Activated naive CD8-positive, alpha-beta T cell treated with anti-CD3 and anti-CD28 coated beads for 36 hours (primary cell): ENCODE measurements at places on chromosomes 7 and 10. TPM values are rescaled to one million over a fixed set of nuclear protein-coding genes. Genes with fewer than 3 reads are reported as not detected.

DNA sequence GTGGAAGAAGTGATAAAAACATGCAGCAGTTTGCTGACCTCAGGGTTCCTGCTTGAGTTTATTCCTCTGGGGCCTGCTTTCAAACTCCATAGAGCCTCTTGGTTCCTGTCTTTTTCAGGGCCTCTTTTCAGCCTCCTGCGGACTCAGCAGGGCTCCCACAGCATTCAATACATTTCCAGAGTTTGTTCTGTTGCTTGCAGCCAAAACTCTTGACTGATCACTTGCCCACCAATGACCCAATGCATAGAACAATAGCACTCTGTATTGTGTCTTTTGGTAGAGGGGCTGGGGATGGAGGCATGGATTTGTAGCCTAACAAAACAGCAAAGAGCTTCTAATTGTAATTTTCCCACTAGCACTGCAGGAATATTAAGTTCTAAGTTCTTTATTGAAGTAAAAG, 50.8 kb upstream of the CREB5 start:
- DNase-seq: no peak

- no peak for DNase-seq
These were observed 68.8 kb downstream of the PCGF5 start for GRCh38 chr10:91289305-91289704.

DNA sequence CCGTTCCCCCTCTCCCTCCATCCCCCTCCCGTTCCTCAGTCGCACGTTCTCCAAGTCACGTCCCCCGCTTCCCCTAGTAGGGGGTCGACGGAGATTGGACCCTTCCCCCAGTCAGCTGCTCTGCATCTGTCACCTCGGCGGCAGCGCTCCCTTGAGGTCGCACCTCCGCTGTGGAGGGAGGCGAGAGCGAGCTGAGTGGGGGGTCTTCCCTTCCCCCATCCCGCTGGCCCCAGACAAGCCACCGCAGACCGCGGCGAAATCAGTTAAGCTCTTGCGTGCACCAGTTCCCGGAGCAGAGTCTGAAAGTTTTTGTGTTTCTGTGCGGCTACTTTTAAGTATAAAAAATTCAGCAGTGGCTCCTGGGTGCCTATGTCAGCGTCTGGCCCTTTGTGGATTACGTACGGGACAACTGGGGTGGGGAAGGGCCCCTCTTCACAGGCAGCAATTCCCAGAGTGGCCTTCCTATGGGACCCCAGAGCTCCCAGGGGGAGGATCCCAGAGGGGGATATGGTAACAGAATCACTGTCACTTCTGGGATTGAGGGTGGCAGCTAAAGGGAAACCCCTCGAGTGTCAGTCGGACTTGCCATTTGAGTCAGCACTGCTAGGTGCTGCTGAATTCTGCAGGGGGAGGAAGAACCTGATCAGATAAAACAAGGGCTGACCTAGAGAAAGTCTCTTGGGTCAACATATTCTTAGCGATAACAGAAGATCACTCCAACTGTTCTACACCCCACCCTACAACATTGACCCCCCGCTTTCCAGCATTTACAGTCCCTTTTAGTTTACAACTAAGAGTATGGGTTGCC, 12.5 kb upstream of the DDIT4 start:
- DNase-seq: peak; percentile 83

The CUTC gene
- 36.1 TPM for total RNA-seq

- peak; percentile 78 for DNase-seq
These were observed 104.5 kb upstream of the ZPBP start for GRCh38 chr7:50197549-50197948.

GRCh38 chr10:12643279-12643678, 293.9 kb downstream of the CAMK1D start:
- no peak for DNase-seq

DNA sequence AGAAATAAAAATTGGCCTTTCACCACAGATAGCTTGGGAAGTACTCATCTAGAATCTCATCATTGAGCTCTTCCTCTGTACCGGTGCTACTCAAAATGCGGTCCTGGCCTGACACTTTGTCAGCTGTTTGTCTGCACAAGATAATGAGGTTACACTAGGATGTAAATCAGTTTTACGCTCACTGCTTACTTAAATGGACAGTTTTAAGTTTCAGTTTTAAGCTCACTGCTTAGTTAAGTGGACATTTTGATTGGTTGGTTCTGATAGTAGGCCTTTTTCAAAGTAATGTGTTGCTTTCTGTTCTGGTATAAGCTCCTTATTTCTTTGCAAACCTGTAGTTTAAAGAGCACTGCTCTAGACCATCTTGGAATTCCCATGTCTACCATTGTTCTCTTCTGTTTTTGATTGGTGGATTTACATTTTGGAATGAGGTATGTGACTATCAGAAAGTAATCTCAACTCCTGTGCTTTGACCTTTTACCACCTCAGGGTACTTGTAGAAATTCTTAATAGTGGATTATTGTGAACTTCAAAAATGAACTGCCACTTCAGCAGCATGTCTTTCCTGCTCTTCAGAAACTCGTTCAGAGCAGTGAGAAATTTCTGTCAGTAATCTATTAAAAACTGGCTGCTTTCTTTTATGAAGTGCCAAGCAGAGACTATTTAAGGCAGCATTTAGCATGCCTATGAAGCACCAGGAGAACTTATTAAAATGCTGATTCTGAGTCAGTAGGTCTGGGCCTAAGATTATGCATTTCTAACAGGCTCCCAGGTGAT, 55.0 kb downstream of the C1GALT1 start:
- DNase-seq: no peak

DNA sequence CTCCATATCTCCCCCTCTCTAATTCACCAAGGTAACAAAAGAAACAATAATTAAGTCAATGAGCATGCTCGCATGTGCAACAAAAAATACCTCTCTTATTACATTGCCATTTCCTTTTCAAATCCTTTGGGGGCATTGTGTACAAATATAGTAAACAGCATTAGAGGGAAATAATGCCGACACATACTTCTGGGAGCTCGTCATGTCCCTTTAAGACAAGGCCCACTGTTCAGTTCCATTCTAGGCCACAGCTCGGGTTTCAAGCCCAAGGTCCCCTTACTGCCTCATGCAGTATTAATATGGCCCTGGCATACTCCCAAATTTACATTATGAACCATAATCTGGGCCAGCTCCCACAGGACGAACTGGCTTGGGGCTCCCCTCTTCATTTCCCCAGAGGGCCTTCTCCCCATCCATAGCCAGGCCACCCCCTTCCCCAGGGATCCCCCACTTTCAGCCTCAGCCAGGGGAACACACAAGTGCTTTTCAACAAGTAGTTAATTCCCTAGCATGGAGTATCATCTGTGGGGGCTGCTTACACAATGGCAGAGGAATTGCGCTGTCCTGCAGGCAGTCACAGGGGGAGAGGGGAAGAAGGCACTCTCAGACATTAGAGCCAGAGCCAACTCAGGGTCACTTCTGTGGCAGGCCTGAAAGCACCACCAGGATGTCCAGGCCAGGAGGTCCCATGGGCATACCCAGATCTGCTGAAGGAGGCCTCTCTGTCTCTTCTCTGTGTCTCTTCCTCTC, 110.6 kb downstream of the KCNMA1 start:
- DNase-seq: no peak

The PLA2G12B gene
- total RNA-seq: not detected

The HNRNPA2B1 gene
- 975 TPM for total RNA-seq

DNA sequence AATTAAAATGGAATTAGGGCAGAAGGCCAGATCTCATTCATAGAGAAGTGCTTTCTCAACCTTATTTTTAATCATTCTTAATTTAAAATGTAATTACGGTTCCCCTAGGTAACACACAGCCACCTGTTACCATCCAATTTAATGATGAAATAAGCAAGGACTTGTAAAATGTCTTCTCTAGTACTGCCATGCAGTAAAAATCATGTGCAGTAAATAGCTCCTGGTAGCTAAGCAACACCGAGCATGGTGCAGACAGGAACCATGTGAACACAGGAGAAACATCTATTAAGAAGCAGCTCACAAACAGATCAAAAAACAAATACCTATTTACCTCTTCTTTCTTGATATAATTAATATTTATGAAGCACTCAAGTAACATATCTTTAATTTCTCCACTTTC, 15.1 kb downstream of the NCAPG2 start:
- no peak for DNase-seq

The C7orf57 gene
- 1.1 TPM for total RNA-seq

DNA sequence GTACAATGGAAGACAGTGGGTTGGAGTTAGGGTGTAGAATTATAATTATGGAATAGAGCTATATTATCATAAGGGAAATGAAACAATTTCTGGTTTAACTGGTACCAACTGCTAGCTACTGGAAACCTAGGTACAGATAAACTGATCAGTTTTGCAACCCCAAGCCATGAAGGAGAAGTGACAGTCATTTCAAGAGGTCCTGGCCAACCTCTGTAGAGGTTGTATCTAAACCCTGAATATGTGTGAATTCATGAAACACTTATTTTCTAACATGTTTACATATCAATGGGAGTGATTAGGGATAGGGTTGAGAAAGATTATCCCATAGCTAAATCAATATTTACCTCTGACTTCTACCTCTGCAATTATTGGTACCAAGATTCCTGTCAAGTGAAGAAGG, 29.9 kb upstream of the CC2D2B start:
- DNase-seq: no peak

The GRB10 gene
- total RNA-seq: 2.4 TPM

DNA sequence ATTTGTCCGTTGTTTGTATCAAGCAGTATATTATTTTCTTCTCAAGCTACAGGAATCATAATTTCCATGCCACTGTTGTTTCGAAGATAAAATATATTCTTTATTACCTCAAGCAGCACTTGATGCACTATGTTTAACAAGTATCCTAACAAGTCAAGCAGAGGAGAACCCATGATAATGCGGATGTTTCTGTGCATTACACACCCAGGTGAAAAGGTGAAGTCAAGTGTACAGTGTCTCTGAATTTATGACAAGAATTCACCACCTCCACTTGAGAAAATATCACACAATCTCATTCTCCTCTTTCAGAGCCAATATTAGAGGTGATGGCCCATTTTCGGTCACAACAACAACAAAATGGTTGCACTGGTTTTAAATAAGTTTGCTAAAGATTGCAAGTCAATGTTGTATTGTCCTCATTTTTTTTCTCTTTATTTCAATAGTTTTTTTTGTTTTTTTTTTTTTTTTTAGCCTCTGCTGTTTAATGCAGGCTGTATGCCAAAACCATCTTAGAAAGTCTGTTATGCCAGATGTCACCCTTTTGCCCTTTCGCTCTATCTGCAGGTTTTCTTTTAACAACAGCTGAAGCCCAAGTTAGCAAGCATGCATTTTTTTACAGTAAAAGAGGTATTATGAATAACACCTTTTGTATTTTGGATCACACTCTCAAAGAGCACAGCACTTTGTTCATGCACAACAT, 568.7 kb upstream of the LRRN3 start:
- DNase-seq: no peak

- DNase-seq: no peak
These were observed 150.5 kb downstream of the PTPN20 start for GRCh38 chr10:47061776-47062175.

DNA sequence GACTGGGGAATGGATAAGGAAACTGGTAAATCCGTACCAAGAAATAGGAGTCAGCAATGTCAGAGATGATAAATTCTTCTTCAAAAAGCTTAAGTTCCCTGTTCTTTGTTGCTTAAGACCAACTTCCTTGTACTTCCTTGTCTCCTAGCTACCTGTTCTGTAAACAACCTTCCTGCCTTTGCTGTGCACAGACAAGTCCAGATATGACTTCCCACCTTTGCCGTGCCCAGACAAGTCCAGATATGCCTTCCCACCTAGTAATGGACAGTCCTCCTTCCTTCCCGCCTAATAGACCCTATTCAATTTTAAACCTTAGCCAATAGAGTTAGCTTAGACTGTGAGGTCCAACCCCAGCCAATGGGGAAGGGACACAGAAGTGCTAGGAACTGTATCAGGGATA, 2.5 kb upstream of the ZNF33A start:
- DNase-seq: no peak

The WDR37 gene
- 14.2 TPM for total RNA-seq

GRCh38 chr7:83648464-83649241, at the start of gene SEMA3E:
SEMA3E (minus strand) TSS chr7:83649139.
- no peak for DNase-seq

- DNase-seq: no peak
These were observed 123.6 kb upstream of the GDF10 start for GRCh38 chr10:47176206-47176902.

The PIP gene
- total RNA-seq: not detected

- peak; percentile 6 for DNase-seq
These were observed 1.3 kb upstream of the CCDC136 start for GRCh38 chr7:128790315-128791041.

- DNase-seq: no peak
These were observed 134.7 kb downstream of the TMEM178B start for GRCh38 chr7:141208539-141208938.

DNA sequence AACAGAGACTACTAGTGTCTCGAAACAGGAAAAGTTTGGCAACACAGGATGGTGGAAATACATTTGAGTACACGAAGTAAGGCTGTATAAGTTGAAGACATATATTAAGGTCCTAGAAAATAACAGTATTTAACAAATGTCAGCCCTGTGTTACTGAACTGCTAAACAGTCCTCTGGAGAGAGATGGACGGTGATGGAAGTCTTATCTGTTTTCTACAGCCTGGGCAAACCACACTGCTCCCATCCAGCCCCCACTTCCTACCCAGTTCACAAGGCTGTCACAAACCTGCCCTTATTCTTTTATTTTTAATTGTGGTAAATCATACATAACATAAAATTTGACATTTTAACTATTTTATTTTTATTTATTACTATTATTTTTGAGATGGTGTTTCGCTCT, 179.1 kb downstream of the DNAJC1 start:
- no peak for DNase-seq

GRCh38 chr10:60413306-60414012, 23.8 kb upstream of the ANK3 start:
- DNase-seq: no peak

The ABCC2 gene
- total RNA-seq: 0.99 TPM

DNA sequence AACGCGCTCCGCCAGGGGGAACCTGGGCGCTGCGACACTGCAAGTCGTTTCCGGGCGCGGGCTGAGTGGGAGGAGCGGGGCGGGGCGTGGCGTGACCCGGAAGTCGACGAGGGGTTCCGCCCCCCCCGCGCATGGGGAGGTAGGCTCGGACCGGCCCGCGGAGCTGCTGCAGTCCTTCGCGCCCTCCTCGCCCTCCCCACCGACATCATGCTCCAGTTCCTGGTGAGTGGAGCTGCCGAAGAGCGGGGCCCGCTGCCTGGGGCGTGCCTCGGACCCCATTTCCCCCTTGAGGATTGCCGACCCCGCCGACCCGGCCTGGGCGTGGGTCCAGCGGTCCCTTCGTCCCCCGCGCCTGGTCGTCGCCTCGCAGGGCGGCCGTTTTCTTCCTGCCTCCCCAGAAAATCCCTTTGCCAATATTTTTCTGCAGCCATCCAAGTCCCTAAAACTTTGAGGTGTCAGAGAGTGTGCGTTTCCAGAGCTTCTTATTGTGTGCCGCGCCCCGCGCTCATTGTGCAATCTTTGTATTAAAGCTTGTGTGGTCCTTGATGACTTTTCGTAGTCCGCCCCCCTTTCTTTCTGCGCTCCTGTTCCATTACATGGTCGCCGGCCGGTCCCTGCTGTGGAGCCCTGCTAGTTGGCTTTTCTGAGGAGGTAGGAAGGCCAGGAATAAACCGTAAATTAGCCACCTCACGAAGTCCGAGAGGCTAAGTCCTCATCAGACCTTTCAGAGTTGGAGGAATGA, at the start of gene STMP1:
STMP1 (plus strand) TSS at position 142 of the 742 bp plus-strand sequence.
- peak; percentile 96 for DNase-seq
